RKO (cell line): ENCODE measurements at places on chromosomes 4 and X.

DNA sequence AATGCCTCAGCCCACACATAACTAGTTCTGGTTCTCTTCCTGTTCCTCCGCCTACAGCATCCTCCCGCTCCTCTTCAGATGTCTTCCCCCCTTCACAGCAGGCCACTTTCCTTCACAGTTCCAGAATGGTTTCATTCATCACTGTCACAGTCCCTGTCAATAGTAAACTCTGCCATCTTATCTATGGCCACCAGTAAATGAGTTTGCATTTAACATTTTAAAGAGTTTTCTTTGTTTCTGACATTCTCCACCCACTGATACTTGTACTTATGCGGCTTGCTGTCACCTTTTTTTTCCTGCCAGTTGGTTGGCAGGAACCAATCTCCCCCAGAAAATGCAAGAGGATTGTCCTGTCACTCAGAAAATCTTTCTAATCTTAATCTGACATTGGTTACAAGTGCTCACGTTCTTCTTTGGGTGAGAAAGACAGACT lies 114.1 kb downstream of the GLUD2 start:
- DNase-seq, result no peak

DNA sequence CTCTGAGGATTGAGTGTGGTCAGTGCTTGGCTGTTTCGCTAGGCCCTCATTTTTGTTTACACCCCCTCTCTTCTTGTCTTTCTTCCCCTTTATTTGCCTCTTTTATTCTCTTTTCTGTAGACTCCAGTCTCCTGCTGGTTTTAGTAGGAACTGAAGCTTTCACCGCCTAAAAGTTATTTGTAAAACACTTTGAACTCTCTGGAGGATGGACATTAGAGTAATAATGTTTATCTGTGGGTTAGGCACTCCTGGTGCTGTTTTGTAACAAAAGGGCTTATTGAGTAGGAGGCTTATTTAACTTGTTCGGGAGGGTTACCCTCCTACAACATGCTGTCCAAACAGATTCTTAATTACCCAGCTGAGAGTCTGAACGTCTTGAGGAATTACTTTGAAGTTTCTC lies 1.6 kb upstream of the ARHGAP10 start:
- no peak for DNase-seq

DNA sequence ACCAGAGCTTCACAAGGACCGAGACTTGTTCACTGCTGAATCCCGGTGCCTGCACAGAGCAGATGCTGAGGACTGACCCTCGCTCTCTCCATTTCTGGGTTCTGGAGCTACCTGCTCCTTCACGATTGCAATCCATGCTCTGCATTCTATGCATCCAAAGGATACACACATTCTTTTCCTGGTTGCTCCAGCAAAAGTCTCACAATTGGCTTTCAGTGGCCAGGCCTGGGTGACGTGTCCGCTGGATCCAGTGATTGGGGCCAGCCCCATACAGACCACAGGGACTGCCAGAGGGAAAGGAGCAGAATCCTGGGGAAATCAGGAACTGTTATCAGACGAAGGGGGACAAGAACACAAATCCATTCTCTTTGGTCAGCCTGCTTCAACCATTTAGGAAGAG lies 14.9 kb upstream of the CDKN2AIP start:
- no peak for DNase-seq

DNA sequence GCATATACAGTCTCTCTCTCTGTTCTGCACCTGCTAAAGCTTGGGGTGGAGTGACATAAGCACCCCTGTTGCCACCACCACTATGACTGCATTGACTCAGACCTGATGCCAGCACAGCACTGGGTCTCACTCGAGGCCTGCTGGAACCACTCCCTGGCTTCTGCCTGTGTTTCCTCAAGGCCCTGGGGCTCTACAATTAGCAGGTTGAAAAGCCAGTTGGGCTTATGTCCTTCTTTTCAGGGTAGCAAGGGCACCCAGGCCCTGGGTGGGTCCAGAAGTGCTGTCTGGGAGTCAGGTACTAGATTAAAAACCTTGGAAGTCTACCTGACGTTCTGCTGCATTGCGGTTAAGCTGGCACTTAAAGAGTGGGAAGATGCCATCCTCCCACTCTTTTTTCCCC lies 50.5 kb upstream of the MAGEC3 start:
- no peak for DNase-seq

DNA sequence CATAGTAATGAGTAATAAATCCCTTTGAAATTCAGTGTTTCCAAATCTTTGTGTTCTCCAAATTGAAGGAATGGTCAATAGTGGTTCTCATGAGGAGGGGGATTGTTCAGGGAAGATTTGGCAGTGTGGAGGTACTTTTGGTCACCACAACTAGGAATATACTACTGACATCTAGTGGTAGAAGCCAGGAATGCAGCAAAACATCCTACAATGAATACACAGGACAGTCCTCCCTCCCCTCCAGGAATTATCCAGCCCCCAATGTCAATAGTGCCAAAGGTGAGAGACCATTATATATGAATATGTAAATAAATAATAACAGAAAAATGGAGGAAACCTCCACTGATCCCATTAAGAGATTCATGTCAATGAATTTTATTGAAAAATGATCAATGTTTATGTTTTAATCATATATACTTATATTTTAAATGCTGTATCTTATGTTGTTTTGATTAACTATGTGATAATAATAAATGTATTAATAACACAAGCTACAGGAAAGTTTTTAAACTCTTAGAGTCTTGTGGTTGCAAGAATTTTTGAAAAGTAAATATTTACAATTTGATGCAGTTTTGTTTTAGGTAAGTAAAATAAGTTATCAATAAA lies 14.4 kb upstream of the FAM9A start:
- DNase-seq, result peak; percentile 51

DNA sequence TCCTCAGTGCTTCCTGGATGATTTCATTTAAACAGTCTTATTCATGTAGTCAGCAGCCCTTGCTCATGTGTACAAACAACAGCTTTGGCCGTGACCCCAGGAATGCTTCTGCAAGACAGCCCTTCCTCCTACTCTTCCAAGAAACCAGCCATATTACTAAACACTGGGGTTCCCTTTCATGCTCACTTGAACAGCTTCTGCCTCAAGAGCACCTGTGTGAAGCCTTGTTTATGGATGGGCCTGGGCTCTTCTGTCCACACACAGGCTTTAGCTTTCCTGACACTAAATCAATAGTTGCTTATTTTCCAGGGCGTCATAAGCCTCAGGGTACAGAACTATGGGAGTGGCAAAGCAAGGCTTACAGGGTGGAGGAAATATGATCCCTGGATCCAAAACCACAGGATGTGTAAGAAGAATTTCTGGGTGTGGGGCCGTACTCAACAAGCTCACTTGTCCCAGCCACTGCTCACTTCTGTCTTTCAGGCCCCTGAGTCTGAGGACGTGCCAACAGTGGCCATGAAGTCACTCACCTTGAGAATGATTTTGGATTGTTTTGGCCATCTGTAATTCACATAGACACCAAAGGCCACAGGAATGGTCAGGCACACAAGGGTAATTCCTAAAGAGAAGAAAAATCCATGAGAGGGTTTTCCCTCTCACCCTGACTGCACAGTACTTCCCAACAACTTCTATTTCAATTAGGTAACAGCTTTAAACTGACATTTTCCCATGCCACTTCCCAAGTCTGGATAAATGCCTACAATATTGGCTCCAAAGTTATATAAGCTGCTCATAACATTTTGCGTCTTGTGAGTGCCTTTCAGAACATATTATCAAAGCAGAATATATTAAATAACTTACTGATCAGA lies 17.7 kb downstream of the SLC10A6 start:
- no peak for DNase-seq

DNA sequence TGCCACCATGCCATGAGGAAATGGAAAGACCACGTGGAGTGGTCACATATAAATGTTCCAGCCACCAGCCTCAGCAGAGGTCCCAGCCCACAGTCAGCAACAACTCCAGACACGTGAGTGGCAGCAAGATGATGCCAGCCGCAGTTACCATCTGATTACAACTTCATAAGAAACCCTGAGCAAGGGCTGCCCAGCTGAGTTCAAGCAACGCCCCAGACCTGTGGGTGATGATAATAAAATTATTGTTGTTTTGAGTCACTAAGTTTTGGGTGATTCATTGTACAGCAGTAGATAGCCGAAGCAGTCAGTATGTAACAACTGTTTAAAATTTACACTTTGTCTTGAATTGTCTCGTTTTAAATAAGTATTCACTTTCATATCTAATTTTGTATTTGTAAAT lies 5.8 kb upstream of the CCNG2 start:
- DNase-seq, result peak; percentile 50

- DNase-seq, result peak; percentile 71
Measured at GRCh38 chrX:118807151-118808017, 16.2 kb upstream of the ZCCHC12 start.

DNA sequence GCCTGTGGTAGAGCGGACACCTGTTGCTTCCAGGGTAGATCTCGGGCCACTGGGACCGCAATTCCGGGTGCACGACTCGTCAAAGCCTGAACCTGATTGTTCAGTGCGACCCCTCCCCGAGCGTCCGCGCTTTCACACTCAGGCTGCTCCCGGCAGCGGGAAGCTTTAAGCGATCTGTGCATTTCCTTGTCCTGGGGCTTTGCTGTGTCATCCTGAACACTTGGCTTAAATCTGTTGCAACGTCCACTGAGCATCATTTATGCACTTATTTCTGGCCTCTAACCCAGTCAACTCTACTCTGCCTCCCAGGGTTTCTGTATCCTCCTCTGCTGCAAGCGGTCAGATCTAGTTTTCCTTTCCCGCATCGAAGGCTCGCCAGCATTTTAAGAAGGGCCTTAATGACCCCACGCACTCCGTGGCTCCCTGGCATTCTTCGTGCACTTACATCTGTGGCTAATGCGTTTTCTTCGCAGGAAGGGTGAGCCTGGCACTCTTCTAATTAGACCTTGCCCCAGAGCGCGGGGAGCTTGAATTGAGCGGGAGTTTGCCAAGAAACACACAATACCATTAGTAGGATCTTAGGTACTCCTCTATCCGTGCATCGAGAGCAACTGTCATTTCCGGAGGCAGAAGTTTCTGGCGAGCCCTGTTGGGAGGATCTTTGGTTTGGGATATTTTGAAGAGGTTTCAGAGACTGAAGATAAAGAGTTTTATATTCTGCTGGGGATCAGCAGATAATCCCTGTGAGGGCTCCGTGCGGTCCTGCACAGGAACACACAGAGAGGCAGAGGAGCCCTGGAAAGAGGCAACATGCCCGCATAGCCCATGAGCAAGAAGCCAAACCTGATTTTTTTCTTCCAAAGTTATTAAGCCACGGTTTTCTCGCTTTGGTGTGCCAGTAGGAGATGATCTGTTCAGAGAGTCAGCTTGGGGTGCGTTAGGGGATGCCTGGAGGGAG lies 654 bp upstream of the DDIT4L start:
- DNase-seq, result no peak

- DNase-seq, result no peak
Measured at GRCh38 chr4:184284742-184285141, 67.1 kb upstream of the ENPP6 start.

GRCh38 chrX:152925835-152926234 lies 28.0 kb downstream of the ZNF185 start:
- no peak for DNase-seq

GRCh38 chr4:1809754-1810502 lies 16.8 kb downstream of the FGFR3 start:
- DNase-seq, result peak; percentile 64

GRCh38 chrX:148363471-148364235 lies 136.8 kb upstream of the AFF2 start:
- DNase-seq, result no peak

GRCh38 chr4:185709802-185710486 lies 102.0 kb downstream of the SORBS2 start:
- DNase-seq, result no peak

DNA sequence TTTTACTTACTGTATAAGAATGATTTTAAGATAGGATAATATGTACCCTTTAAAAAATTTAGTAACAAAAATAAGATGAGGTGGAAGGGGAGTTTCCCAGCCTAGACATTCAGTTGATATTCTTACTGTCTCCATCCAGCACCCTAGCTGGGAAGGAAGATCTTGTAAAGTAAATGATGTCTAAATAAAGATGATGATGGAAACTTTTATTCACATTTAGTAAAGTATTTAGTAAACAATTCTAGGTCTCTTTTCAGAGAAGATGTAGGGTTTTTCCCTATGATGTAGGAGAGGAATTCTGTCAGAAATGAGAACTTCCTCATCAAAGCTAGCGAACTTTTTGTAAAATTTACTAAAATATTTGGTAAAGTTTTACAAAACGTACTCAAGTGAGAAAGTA lies 136.8 kb downstream of the RAPGEF2 start:
- no peak for DNase-seq

GRCh38 chr4:13384055-13384454 lies 100.1 kb downstream of the RAB28 start:
- no peak for DNase-seq

DNA sequence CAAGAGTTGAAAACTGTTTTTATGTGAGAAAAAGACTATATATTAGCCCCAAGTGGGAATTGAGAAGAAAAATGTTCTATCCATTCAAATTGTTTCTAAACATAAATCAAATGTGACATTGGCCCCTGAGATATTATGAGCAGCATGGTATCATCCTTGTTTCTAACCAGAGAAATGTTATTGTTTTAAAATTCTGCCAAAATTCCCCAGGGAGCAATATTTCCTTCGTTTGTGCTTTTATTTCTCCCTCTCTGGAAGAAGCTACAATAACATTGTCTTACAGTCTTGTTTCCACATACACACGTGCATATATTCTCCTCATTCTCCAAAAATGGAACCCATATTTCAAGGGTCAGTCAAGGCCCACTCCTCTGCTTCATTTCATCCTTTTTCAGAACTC lies 46.7 kb downstream of the MAGEB17 start:
- DNase-seq, result no peak

GRCh38 chrX:103656617-103657016 lies 27.8 kb downstream of the TCEAL1 start:
- peak; percentile 82 for DNase-seq

- no peak for DNase-seq
Measured at GRCh38 chr4:53346920-53347852, 18.7 kb downstream of the SCFD2 start.

DNA sequence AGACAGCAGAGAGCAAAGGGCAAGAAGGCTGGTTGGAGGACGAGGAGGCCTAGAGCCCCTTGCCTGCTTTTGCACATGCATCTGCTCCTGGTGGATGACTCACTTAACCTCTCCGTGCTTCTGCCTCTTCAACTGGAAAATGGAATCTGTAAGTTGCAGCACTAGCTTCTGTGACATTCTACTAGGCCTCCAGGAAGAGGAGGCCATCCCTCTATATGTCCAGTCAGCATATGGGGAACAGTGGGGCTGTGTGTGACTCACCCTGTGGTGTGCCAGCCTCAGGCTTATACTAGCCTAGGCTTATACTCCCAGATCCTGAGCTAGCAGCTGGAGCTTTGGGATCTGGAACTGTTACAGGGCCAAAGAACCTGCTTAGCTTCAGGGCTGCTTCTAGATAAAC lies 36.0 kb downstream of the RTL9 start:
- peak; percentile 28 for DNase-seq

- DNase-seq, result no peak
Measured at GRCh38 chr4:118313098-118313497, 39.7 kb downstream of the PRSS12 start.

DNA sequence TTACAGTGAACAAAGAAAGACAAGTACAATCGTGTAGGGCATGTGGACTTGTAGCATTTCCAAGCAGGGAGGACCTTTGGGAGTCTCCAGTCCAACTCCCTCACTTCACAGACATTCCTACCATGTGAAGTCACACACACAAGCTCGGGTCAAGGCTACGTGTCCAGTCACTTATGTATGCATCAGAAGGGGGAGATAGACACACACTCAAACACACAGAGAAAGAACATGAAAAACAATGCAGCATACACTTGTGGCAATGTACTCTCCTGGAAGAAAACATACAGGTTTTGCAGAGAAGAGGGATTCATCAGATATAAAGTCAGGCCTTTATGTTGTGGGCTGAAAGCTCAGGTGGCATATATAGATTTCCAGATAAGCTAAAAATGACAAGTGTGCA lies 136.1 kb upstream of the MID1 start:
- peak; percentile 39 for DNase-seq

- DNase-seq, result no peak
Measured at GRCh38 chr4:101458914-101459313, 111.6 kb upstream of the PPP3CA start.
